Bronchus fibroblast of lung (primary cell): ENCODE measurements at places on chromosomes 3 and 15. TPM values are rescaled to one million over a fixed set of nuclear protein-coding genes. Genes with fewer than 3 reads are reported as not detected.

Gene MTHFS
- total RNA-seq, result 10.8 and 14.3 TPM in 2 replicates

Gene FOXB1
- not detected in 2 replicates for total RNA-seq

Gene CYP19A1
- 0.30 TPM in 1 of 2 replicates, not detected in the other for total RNA-seq

Gene CCR8
- not detected in 2 replicates for total RNA-seq

Gene ALG1L2
- total RNA-seq, result not detected in 2 replicates

Gene AMIGO3
- total RNA-seq, result 0.50 and 1.2 TPM in 2 replicates

Gene GNAI2
- total RNA-seq, result 314 and 324 TPM in 2 replicates

Gene MYO5C
- 0.15 and 0.50 TPM in 2 replicates for total RNA-seq

Gene KLF15
- 3.2 and 3.3 TPM in 2 replicates for total RNA-seq

Gene KCNMB2
- total RNA-seq, result under 0.01 TPM in 1 of 2 replicates, not detected in the other

Gene SEMA3G
- total RNA-seq, result not detected in 2 replicates

Gene SLC26A6
- 27.2 and 35.1 TPM in 2 replicates for total RNA-seq

Gene CCR9
- not detected in 2 replicates for total RNA-seq

Gene ATP8B4
- total RNA-seq, result 0.30 and 0.34 TPM in 2 replicates

Gene WDR49
- total RNA-seq, result not detected in 2 replicates

Gene PPP2R3A
- total RNA-seq, result 9.8 and 10.1 TPM in 2 replicates

Gene CD80
- total RNA-seq, result not detected in 2 replicates

Gene HRH1
- total RNA-seq, result 4.9 and 5.4 TPM in 2 replicates

Gene TNNC1
- 0.74 TPM in 1 of 2 replicates, not detected in the other for total RNA-seq

Gene RTP1
- not detected in 2 replicates for total RNA-seq

Gene LEKR1
- 0.17 and 0.45 TPM in 2 replicates for total RNA-seq

Gene MESP2
- total RNA-seq, result 0.45 and 1.3 TPM in 2 replicates
